ENCODE measurements at places on chromosomes 5 and 9.

DNA sequence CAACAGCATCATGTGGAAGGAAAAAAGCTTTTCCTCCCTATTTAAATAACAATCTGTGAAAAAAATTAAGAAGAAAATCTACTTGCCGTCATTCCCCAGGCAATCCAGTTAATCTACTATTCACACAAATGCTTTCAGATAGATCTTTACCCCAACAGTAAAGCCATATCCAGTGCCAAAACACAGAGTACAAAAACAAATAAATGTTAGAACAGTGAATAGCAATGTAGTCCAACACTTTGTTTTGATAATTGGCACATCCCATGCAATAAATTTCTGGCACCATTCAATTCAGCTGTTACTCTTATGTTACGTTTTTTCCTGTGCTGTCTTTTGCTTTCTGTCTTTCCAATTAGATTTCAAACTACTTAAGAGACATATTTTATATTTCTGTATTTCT lies 2245.5 kb upstream of the WWC1 start:
- no peak for DNase-seq

DNA sequence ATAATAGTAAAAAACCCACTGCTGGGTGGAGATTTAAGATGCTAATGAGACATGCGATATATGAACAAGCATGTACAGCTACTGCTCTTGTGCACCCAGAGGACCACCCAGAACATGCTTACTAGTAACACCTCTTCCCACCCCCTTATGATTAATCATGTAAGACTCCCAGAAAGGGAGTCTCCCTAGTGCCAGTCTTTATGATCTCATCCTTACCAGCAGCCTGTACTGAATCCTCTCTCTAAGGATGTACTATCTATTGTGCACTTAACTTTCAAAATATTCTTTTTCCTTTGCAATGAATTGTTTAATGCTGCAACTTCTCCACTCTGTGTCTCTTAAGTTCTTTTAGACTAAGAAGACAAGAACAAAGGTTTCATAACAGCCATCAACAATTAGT lies 9.1 kb upstream of the MAT2B start:
- DNase-seq = no peak

DNA sequence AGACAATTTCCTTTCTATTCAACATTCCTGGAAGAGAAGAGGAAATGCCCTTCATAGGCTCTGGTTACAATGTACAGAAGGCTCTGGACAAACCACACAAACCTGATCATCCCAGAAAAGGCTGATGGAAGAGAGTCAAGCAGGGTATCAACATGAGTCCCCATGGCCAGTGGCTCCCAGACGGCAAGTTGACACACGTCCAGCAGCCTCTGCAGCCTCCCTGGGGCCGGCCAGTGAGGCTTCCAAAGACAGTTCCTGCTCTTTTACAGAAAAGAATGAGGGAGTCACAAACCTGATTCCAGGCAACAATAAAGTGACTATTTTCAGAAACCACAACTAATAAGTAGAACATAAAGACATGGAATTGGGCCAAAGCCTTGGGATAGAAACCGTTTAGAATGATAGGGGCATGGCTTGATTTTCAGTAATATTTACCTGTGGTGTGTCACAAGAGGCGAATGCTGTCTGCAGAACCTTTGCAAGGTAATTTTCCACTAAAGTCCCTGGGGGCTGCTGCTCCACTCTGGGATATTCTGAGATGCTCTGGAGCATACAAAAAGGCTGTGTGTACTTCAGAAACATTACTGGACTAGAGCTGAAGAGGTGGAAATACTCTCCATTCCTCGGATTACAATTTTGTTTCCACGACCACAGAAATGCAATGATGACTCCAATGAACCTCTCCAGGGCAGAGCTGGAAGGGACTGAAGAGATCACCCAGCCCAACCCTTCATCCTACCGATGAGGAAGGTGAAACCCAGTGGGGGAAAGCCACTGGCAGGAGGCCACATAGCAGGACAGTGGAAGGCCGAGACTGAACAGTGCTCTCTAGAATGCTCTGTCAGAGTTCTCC lies 10.4 kb downstream of the MED27 start:
- DNase-seq = no peak

GRCh38 chr5:76771705-76772405 lies 47.0 kb upstream of the F2RL1 start:
- no peak for DNase-seq

DNA sequence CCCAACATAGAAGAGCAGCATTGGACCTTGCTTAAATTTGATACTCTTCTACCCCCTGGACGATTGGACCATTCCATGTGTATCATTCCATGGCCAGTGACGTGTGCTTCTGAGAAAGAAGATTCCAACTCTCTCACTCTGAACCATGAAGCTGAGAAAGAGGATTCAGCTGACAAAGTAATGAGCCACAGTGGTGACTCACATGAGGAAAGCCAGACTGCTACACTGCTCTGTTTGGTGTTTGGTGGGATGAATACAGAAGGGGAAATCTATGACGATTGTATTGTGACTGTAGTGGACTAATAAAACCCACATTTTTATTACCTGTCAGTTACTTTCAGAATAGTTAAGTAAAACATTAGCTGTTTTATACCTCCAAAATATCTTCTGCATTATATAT lies 7.5 kb downstream of the HSPA5 start:
- DNase-seq = no peak

GRCh38 chr5:10786835-10787234 lies 25.8 kb upstream of the DAP start:
- no peak for DNase-seq

DNA sequence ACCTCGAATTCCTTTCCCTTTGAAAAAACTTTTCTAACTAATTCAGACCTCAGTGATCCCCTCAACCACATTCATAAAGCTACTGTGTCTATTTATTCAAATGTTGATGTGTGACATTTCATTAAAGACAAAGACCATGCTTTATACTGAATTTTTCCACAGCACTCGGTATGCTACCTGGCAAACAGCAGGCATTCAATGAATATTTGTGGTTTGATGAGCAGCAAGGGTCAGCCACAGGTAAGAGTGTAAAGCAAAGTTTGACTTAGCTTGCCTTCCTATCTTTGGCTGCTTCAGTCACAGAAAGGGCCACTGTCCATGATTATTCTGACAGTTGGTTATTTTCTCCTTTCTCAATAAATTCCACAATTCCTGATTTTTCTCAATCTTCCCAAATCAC lies 5.1 kb upstream of the CDC42SE2 start:
- no peak for DNase-seq

Data from stimulated activated CD4-positive, alpha-beta T cell treated with anti-CD3 and anti-CD28 coated beads, Interleukin-15, amount 100 ng/mL, for 1 hour (primary cell).